ENCODE measurements at places on chromosomes 6 and 20. TPM values are rescaled to one million over a fixed set of nuclear protein-coding genes. Genes with fewer than 3 reads are reported as not detected.

GRCh38 chr6:39114388-39114703 is 640 bp downstream of the SAYSD1 start:
- peak overlapping the region; percentile 98 for H3K27ac ChIP-seq
- H3K36me3 ChIP-seq, result peaks cover 2% of the 10 kb centered on the region
- H3K4me3 ChIP-seq, result peak overlapping the region; percentile 89
- DNase-seq, result no peak

DNA sequence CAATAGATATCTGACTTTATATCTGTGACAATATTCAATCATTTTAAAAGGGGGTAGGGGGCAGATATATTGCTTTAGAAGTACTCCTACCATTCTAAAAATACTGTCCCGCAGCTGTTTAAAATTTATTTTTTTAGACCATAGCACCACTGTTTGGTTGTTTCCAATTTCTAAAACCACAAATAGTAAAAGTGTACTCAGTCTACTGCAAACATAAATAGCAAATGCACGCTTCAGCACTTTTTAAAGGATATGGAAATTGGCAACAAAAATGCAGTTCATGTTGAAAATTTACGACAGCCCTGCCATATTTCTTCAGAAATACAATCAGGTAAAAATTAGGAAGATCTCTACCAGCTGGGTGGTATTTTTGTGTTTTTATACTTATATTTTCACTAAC is 132.0 kb upstream of the RUNX2 start:
- H3K27ac ChIP-seq, result no peak overlapping the region
- peaks cover 32% of the 10 kb centered on the region for H3K4me1 ChIP-seq
- H3K27me3 ChIP-seq, result no peaks in the 10 kb centered on the region
- DNase-seq, result no peak
- no peak overlapping the region for H3K4me3 ChIP-seq

DNA sequence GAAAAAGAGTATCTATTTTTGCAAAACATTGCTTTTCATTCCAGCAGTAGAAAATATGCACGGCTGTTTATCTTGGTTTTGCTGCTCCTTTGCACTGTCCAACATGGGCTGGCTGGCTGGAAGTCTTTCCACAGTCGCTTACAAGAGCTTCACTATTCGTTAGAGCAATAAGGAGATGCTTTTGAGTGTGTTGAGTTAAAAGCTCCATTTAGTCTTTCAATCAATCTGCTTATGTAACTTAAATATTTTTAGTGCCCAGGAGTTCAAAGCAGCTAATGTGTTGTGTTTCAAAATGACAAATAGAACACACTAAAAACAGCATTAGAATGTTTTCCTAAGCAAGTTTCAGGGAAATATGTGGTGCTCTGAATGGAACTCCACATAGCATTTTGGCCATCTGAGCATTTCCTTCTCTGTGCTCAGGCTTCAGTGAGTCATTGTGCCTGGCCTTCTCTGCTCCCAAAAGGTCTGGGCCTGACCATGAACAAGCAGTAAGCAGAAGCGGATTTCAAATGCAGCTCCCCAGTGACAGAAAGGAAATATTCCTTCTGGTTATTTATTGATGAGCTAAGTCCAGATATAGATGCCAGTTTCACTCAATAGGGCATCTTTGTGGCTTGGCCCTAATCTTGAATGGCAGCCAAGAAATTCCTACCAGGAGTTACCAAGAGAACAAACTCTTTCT is 580.3 kb downstream of the TENT5A start:
- H3K4me1 ChIP-seq, result no peaks in the 10 kb centered on the region
- no peaks in the 10 kb centered on the region for H3K27me3 ChIP-seq
- DNase-seq, result no peak
- H3K4me3 ChIP-seq, result no peak overlapping the region
- H3K36me3 ChIP-seq, result no peaks in the 10 kb centered on the region
- H3K27ac ChIP-seq, result no peak overlapping the region

- H3K4me1 ChIP-seq, result no peaks in the 10 kb centered on the region
- no peaks in the 10 kb centered on the region for H3K27me3 ChIP-seq
- H3K36me3 ChIP-seq, result no peaks in the 10 kb centered on the region
- no peak overlapping the region for H3K27ac ChIP-seq
Observed at GRCh38 chr6:81383472-81383871, 369.0 kb downstream of the TENT5A start.

DNA sequence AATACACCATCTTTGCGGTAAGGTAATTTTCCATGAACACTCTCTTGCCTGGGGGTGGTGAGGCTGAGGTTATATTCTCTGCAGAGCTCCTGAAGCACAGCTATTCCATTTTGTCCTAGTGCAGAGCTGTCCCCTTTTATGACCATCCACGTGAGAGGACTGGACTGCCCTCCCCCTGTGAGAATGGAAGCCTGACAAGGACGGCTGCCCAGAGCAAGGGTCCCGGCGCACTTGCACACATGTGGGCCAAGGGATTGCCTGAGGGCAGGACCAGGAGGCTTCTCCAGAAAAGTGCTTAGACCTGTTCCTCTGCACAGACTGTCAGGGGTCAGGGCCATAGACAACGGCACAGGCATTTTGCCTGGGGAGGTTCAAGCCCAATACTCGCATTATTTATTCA is 48.2 kb downstream of the SLC22A23 start:
- no peaks in the 10 kb centered on the region for H3K27me3 ChIP-seq
- H3K4me3 ChIP-seq, result no peak overlapping the region
- no peak for DNase-seq
- no peaks in the 10 kb centered on the region for H3K36me3 ChIP-seq
- H3K4me1 ChIP-seq, result peaks cover 7% of the 10 kb centered on the region

- H3K4me1 ChIP-seq, result peaks cover 79% of the 10 kb centered on the region
- DNase-seq, result no peak
- no peak overlapping the region for H3K4me3 ChIP-seq
- H3K27me3 ChIP-seq, result no peaks in the 10 kb centered on the region
- peaks cover 10% of the 10 kb centered on the region for H3K36me3 ChIP-seq
Observed at GRCh38 chr6:118632359-118632758, 19.0 kb downstream of the CEP85L start.

The TRIM15 gene
- 0.84 TPM for total RNA-seq

The CLDN20 gene
- not detected for total RNA-seq

GRCh38 chr6:165200178-165200577 is 109.2 kb downstream of the C6orf118 start:
- H3K27ac ChIP-seq, result no peak overlapping the region
- H3K4me1 ChIP-seq, result no peaks in the 10 kb centered on the region
- no peak for DNase-seq
- H3K27me3 ChIP-seq, result no peaks in the 10 kb centered on the region
- no peak overlapping the region for H3K4me3 ChIP-seq

GRCh38 chr6:138806889-138807288 is 11.0 kb downstream of the ECT2L start:
- no peak overlapping the region for H3K4me3 ChIP-seq
- no peaks in the 10 kb centered on the region for H3K36me3 ChIP-seq
- H3K4me1 ChIP-seq, result no peaks in the 10 kb centered on the region
- peaks cover 7% of the 10 kb centered on the region for H3K27me3 ChIP-seq
- H3K27ac ChIP-seq, result no peak overlapping the region

GRCh38 chr20:32779500-32780211 is 17.5 kb downstream of the DNMT3B start:
- DNase-seq, result no peak
- H3K4me1 ChIP-seq, result peaks cover 31% of the 10 kb centered on the region
- H3K27ac ChIP-seq, result no peak overlapping the region
- no peak overlapping the region for H3K4me3 ChIP-seq

DNA sequence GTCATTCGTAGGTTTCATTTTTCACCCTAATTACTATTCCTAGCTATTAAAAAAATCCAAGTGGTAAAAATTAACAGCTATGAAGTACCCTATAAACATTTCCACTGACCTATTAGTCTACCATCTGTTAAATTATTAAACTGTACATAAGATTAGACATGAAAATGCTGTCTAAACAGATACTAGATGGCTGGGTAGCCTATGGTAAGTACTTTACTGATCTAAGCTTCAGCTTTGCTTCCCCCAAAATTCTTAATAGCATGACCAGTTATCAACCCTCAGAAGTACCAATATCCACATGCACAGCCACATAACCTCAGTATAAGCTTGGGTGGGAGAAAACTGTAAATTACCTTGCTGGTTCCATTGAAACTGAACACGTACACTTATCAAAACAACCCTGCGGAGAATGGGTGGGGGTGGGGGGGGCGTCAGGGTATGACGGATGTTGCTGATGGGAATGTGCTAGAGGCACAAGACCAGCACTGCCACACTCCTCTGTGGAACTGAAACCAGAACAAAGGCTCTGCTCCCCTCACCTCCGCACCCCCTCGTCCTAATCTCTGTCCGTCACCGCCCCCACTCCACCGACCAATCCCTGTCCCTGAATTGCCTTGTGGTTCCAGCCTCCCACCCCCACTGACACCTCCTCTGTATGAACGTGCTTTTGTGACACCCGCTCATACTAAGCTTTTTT is 45.3 kb downstream of the B4GALT5 start:
- no peak overlapping the region for H3K27ac ChIP-seq
- H3K27me3 ChIP-seq, result no peaks in the 10 kb centered on the region
- peak overlapping the region; percentile 70 for H3K4me3 ChIP-seq
- peaks cover 47% of the 10 kb centered on the region for H3K4me1 ChIP-seq
- peak; percentile 45 for DNase-seq
- no peaks in the 10 kb centered on the region for H3K36me3 ChIP-seq

The ZNF343 gene
- 12.4 TPM for total RNA-seq

DNA sequence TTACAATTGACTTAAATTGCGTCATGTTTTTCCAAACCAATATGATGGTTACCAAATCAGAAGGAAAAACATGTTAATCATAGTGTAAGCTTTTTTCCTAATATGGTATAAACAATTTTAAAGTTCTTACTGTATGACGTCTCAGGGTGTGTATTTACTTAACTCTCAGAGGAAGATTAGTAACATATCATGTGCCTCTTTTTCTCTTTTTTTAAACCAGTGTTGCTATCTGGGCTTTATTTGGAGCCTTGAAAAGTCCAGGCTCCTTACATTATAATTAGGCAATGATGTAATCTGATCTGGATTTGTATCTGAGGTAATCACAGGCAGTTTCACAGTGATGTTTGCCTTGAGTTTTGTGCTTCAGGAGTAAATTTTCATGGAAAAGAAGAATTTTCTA is 20.4 kb upstream of the RAB23 start:
- peaks cover 25% of the 10 kb centered on the region for H3K27me3 ChIP-seq
- no peaks in the 10 kb centered on the region for H3K36me3 ChIP-seq
- H3K4me1 ChIP-seq, result no peaks in the 10 kb centered on the region
- H3K27ac ChIP-seq, result no peak overlapping the region
- no peak overlapping the region for H3K4me3 ChIP-seq

GRCh38 chr6:134577998-134578397 is 260.1 kb upstream of the SGK1 start:
- H3K4me1 ChIP-seq, result no peaks in the 10 kb centered on the region
- no peak overlapping the region for H3K4me3 ChIP-seq
- H3K27me3 ChIP-seq, result no peaks in the 10 kb centered on the region
- H3K36me3 ChIP-seq, result no peaks in the 10 kb centered on the region
- H3K27ac ChIP-seq, result peak overlapping the region; percentile 74

DNA sequence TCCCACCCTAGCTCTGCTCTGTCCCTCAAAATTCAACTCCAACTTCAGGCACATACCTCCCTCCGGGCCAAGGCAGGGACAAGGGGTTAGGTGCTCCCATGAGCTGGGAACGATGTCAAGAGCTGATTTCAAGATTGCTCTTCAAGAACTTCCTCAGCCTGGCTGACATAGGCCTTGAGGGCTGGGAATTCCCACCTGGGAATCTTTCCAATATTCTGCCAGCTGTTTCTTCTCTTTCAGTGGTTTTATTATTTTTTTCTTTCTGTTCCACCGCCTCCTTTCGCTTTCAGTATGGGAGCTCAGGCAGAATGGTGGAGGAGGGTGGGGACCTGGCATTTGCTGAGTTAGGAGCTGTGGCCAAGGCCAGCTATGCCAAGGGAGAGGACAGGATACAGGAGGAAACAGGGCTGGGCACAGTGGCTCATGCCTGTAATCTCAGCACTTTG is 33.7 kb downstream of the SRSF3 start:
- no peaks in the 10 kb centered on the region for H3K36me3 ChIP-seq
- no peak for DNase-seq
- H3K4me3 ChIP-seq, result no peak overlapping the region
- no peaks in the 10 kb centered on the region for H3K27me3 ChIP-seq

The EYS gene
- total RNA-seq, result not detected

The IMPG1 gene
- total RNA-seq, result not detected

The EFCAB8 gene
- 1.7 TPM for total RNA-seq

- peaks cover 13% of the 10 kb centered on the region for H3K27me3 ChIP-seq
- H3K27ac ChIP-seq, result peak overlapping the region; percentile 91
- H3K36me3 ChIP-seq, result peaks cover 9% of the 10 kb centered on the region
- DNase-seq, result no peak
- peak overlapping the region; percentile 98 for H3K4me3 ChIP-seq
Observed at GRCh38 chr20:51540580-51540979, 1.9 kb downstream of the NFATC2 start.

DNA sequence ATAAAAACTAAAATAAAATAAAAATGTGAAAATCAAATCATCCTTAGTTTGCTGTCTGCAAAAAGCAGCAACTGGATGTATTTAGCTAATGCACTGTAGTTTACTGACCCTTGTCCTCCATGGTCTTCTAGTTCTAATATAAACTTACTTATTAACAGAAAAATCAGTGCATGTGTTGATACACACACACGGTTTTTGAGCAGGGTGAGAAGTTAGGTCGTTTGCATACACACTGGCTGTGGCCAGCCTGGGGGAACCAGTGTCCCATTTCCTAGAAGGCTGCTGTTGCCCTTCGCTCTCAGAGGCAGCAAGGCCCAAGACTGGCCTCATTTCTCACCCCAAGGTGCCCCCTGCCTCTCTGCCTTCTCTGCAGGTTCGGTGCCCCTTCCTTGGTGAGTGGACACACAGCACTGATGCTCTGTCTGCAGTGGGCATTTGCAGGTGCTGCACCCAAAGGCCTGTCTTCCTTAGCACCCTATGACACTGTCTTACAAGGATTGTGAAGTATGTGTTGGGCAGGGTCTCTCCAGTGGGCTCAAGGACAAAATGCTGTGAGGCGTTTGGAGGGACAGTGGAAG is 168.5 kb downstream of the SCP2D1 start:
- no peaks in the 10 kb centered on the region for H3K4me1 ChIP-seq
- H3K36me3 ChIP-seq, result no peaks in the 10 kb centered on the region
- H3K27ac ChIP-seq, result no peak overlapping the region
- DNase-seq, result no peak
- H3K27me3 ChIP-seq, result peaks cover 7% of the 10 kb centered on the region

DNA sequence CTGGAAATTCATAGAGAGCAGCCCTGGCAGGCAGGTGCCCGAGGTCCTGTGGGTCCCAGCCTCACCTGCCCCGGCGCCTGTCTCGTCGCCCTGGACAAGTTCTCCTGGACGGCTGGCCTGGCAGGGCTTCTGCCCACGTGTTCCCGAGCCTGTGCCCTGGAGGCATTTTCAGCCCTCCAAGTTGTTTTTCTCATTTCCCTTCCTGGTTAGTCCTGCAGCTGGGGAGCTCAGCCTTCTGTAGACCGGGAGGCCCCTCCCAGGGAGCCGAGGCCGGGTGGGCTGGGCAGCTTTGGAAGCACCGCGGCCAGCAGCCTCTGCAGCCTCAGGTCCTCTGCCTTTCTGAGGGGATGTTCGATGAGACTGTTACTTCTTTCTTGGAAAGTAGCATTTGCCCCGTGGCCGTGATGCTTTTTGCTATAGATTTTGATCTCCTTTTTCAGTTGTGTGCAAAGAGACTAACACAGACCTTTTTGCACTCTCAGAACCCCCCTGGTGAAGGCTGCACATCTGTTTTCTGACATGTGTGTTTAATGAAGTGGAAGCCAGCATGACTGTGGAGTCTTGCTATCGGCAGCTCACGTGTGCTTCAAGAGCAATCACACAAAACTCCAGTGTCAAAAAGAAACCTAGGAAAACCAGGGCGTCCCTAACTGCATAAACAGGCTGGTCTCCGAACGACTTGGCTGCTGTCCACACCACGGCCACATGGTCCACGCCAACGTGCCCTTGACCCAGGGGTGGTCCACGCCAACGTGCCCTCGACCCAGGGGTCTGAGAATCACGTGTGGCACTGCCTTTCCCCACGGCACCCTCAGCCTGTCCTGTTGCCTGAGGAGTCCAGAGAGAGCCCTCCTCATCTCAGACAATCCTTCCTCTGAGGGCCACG is 207.5 kb downstream of the SMOC2 start:
- no peaks in the 10 kb centered on the region for H3K36me3 ChIP-seq
- DNase-seq, result no peak
- H3K27me3 ChIP-seq, result no peaks in the 10 kb centered on the region
- no peak overlapping the region for H3K27ac ChIP-seq
- H3K4me3 ChIP-seq, result no peak overlapping the region
